ENCODE measurements at places on chromosomes 6 and 20. TPM values are rescaled to one million over a fixed set of nuclear protein-coding genes. Genes with fewer than 3 reads are reported as not detected.

DNA sequence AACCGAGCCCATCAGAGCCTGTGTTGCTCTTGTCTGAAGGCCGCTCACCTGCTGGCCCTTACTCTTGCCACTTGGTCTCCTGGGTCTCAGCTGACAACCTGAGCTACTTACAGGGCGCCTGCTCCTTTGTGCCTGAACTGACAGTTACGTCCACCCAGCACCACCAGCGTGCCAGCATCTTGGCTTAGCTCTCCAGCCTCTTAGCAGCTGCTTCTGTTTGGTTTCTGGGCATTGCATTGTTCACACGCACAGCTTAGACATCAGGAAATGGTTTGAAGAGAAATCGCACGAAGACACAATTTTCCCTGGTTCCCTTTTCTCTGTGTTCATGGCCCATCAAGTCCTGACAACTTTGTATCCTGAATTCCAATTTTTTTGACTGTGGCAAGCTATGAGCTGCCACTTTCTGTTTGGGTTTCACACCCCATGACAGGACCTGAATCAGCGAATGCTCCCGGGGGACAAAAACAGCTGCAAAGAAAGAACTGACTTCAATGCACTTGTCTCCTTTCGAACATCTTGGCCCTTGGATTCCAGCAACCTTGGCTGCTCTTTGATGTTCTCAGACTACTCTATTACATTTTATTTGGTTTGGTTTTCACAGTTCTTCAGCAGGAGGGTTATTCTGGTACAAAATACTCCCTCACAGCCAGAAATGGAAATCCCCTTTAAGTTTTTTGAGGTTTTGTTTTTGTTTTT lies 45.2 kb upstream of the LY86 start:
- peaks cover 28% of the 10 kb centered on the region for H3K27me3 ChIP-seq
- no peak overlapping the region for H3K27ac ChIP-seq
- H3K4me3 ChIP-seq: no peak overlapping the region

- DNase-seq: peak; percentile 70
- H3K36me3 ChIP-seq: no peaks in the 10 kb centered on the region
- H3K27me3 ChIP-seq: no peaks in the 10 kb centered on the region
- H3K4me3 ChIP-seq: no peak overlapping the region
- peak overlapping the region; percentile 59 for H3K27ac ChIP-seq
Observed at GRCh38 chr6:89311853-89312531, 3.1 kb downstream of the GABRR2 start.

BANF2 gene
- not detected for total RNA-seq

DNA sequence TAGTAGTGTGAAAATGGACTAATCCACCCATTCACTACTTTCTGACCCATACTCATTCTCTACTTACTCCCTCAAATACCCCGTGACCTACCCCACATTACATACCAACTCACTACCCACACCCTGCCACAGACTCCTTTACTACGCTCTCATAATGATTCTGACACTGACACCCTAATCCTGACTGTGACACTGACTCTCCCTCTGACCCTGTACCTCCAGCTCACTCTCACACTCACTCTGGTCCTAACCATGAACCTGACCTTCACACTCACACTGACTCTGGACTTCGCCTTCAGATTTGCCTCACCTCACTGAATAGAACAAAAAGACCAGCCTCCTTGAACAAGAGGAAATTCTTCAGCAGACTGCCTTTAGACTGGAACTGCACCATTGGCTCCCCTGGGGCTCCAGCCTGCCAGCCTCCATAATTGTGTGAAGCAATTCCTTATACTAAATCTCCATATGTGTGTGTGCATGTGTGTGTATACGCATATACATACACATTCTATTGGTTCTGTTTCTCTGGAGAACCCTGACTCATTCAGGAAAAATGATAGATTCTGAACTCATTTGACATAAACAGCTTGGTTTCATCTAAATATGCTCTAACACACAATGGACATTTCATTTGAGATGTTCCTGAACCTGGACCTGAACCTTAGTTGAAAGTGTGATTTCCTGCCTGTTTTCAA lies 10.5 kb upstream of the ZNF343 start:
- H3K27ac ChIP-seq: no peak overlapping the region
- H3K4me1 ChIP-seq: no peaks in the 10 kb centered on the region
- DNase-seq: no peak

FAM209B gene
- 0.64 TPM for total RNA-seq

- H3K36me3 ChIP-seq: no peaks in the 10 kb centered on the region
- no peaks in the 10 kb centered on the region for H3K27me3 ChIP-seq
- H3K4me1 ChIP-seq: no peaks in the 10 kb centered on the region
- DNase-seq: no peak
- H3K27ac ChIP-seq: no peak overlapping the region
- H3K4me3 ChIP-seq: no peak overlapping the region
Observed at GRCh38 chr6:87105823-87106222, 10.9 kb upstream of the CGA start.

- H3K4me1 ChIP-seq: peaks cover 62% of the 10 kb centered on the region
- H3K36me3 ChIP-seq: no peaks in the 10 kb centered on the region
Observed at GRCh38 chr20:11719153-11719552, 198.5 kb upstream of the BTBD3 start.

CD24 gene
- total RNA-seq: 937 TPM

DNA sequence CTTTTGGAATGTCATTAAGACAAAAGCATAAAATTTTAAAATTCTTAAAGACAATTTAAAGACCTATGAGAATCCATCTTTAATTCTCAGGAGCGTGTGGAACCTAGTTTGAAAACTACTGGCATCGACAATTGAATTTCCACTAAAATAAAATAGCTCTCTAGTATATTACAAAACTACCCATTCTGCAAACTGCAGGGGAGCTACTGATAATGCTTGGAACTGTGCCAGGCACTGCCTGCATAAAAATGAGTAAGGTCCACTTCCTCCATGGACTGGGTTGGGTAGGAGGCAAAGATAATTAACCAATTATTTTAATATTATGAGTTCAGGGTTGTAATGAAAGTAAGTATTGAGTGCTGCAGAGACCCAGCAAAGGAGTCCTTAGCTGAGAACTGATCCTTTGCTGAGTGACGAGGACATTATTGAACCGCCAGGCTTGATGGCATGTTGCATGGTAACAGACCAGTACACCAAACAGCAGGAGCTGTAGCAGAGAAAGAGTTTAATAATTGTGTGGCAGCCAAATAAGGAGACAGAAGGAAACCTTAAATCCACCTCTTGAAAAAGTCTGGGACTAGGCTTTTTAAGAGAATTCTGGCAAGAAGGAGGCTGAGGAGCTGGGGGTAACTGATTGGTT lies 261.3 kb downstream of the ESR1 start:
- no peak overlapping the region for H3K4me3 ChIP-seq
- no peaks in the 10 kb centered on the region for H3K36me3 ChIP-seq
- H3K4me1 ChIP-seq: peaks cover 6% of the 10 kb centered on the region
- H3K27ac ChIP-seq: no peak overlapping the region
- no peak for DNase-seq

ARMC2 gene
- total RNA-seq: 4.6 TPM

DNA sequence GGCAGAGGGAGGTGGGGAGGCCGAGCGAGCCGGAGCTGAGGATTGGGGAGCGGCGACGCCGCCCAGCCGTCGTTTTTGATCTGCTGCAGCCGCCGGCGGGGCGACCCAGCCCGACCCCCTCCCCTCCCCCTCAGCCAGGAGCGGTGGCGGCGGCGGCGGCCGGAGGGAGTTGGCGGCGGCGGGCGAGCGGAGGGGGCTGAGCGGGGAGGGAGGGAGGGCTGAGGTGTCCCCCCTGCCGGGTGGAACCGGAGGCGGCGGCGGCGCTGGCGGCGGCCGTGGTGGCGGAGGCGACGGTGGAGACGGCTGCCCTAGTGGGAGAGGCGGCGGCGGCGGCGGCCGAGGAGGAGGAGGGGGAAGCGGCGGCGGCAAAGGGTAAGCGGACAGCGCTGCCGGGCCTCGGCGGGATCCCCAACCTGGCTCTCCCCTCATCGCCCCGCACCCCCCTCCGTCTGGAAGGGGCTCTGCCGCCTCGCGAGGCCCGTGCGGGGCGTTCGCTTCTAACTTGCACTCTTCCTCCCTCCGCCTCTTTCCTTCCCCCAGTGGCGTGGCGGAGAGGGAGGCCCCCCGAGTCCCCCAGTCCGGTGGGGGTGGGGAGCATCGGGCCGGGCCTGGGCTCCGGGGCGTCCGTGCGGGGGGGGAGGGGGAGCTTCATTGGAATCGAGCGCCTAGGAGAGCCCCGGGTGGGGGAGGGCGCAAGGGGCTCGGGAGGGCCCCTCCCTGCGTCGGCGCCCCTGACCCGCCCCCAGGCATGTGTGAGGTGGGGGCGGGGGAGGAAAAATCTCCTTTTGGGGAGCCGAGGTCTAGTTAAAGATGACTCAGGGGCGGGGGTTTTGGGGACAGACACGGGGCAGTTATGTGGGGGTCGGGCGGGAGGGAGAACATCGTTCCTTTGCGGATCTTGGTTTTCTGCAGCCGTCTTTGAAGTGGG lies at the start of gene TAB2:
TSS of gene TAB2 (plus strand) at position 69 of the 928 bp plus-strand sequence. CDS start 52,286 bp downstream, outside the sequence.
- peaks cover 7% of the 10 kb centered on the region for H3K27me3 ChIP-seq
- DNase-seq: peak; percentile 55
- H3K4me3 ChIP-seq: peak within 1 kb of the TSS; percentile 93
- peak within 1 kb of the TSS; percentile 93 for H3K27ac ChIP-seq
- H3K4me1 ChIP-seq: peaks cover 39% of the 10 kb centered on the region

DNA sequence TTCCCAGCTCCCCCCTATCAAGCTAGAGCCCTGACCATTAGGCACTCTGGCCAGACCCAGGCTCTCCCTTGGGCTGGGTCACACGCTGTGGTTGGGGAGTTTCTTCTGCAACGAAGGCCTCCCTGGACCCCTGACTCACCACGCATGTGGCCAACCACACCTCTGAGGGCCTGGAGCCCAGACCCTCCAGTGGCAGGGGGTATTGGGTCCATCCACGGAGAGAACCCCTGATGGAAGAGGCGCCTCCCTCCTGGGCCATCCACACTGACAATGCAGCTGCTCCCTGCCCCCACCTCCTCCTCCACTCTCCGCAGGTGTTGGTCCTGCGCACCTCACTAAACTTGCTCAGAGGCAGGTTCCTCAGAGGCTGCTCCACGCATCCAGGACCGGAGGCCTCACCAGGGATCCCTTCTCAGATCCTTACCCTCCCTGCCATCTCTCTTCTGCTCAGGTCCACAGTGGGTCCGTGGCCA lies 125.4 kb downstream of the RNASET2 start:
- H3K4me1 ChIP-seq: no peaks in the 10 kb centered on the region
- H3K4me3 ChIP-seq: no peak overlapping the region
- DNase-seq: no peak
- H3K27me3 ChIP-seq: no peaks in the 10 kb centered on the region

DNA sequence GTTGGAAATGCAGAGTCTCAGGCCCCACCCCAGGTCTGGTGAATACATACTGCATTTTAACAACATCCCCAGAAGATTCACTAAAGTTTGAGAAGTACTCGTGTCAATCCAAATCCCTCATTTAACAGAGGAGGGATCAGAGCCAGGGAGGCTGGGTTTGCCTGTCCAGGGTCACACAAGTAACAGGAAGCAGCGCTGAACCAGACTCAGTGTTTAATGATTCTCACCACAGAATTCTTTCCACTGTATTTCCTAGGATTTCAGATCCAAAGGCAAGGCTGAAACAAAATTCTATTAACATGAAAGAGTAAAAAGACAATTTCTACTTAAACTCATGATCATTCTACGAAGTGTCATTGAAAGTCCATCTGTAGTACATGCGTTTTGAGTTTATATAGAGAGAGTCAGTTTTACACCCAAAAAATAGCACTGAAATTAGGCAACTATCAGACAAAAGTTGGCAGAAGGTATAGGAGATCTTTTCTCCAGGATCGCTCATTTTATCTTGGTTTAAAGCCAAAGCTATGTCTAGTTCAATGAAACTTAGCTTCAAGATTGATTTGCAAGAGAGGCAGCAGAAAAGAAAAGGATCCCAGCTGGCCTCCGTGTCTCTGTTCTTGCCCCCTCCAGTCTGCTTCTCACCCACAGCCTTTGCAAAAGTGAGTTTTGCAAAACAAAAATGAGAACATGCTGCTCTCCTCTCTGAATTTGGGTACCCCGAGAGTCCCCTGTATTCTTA lies 6.0 kb upstream of the AGPAT4 start:
- H3K27me3 ChIP-seq: 0 out of 2 replicates have a peak, but pooled peaks cover 4% of the 10 kb centered on the region
- H3K4me1 ChIP-seq: peaks cover 3% of the 10 kb centered on the region
- H3K27ac ChIP-seq: no peak overlapping the region
- no peak for DNase-seq

DNA sequence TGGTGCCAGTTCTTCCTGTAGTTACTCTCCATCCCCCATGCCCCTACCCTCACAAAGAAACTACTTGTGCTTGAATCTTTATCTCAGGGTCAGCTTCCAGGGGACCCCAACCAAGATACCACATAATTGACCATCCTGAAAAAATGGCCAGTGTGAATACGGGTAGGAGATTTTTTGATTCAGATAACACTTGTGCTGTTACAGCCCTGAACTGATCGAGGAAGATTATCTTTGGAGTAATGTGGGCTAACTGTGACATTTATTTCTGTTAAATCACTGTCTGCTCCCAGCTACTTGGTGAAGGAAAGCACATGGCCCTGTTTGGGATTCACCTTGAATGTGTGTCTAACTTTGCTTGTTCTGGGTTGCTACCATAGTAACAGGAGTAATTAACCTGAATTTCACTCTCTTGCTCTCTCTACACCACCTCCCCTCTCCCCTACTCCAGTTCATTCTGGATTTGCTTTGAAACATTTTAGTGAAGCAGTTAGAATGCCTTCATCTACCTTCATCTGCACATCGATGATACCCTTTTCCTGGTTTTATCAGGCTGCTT lies 219.6 kb upstream of the CHD6 start:
- H3K27me3 ChIP-seq: no peaks in the 10 kb centered on the region
- no peak overlapping the region for H3K27ac ChIP-seq
- H3K36me3 ChIP-seq: no peaks in the 10 kb centered on the region
- DNase-seq: no peak

- DNase-seq: no peak
- no peak overlapping the region for H3K4me3 ChIP-seq
- H3K27ac ChIP-seq: no peak overlapping the region
- H3K27me3 ChIP-seq: no peaks in the 10 kb centered on the region
Observed at GRCh38 chr20:57458400-57459160, 66.4 kb downstream of the CTCFL start.

SOX18 gene
- 0.81 TPM for total RNA-seq

GRCh38 chr6:14851281-14851680 lies 394.6 kb upstream of the JARID2 start:
- no peaks in the 10 kb centered on the region for H3K36me3 ChIP-seq
- DNase-seq: no peak
- no peak overlapping the region for H3K4me3 ChIP-seq
- no peaks in the 10 kb centered on the region for H3K27me3 ChIP-seq
- H3K27ac ChIP-seq: no peak overlapping the region
- peaks cover 49% of the 10 kb centered on the region for H3K4me1 ChIP-seq
